ENCODE measurements at places on chromosomes 16 and 17.

GRCh38 chr16:85868495-85868894 is 30.5 kb upstream of the IRF8 start:
- no peak for DNase-seq

GRCh38 chr17:61996916-61997605 is 68.0 kb downstream of the MED13 start:
- no peak for DNase-seq

DNA sequence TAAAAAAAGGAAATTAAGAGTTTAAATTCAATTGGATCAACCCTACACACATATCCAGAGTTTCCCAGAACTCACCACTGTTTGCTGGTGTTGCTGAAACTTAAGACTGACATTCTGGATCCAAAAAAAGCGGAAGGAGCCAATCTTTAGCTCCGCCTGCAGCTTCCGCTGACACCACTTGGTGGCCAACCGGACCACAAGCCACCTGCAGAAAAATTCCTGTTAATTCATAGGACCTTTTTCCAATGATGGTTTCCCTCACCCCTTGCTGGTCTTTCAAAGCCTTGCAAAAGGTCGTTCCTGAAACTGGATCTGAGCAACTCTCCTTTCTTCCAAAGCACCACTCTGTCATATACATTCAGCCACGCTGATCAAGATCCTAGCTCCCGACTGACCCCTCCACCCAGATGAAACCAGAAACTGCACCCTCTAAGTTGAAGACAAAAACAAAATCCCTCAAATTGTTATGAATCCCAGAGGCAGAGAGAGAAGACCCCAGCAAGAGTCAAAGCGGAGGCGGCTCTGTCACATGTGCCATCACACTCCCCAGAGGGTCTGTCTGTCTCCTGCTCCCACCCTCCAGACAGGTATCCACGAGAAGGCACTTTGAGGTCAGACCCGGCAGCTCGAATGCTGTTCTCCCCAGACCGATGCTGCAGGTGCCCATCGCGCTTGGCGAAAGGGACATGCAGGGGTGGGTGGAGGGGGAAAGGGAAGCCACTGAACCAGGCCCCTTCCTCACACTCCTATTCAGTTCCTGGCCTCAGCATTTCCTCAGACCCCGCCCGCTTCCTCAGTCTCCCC is 773 bp downstream of the BLTP2 start:
- DNase-seq = peak; percentile 22

GRCh38 chr17:60392042-60392844 is at the start of gene USP32:
Gene USP32, minus strand, starts transcription at chr17:60392133. Its CDS starts 194 bp downstream, at chr17:60391939.
- DNase-seq = peak; percentile 99

DNA sequence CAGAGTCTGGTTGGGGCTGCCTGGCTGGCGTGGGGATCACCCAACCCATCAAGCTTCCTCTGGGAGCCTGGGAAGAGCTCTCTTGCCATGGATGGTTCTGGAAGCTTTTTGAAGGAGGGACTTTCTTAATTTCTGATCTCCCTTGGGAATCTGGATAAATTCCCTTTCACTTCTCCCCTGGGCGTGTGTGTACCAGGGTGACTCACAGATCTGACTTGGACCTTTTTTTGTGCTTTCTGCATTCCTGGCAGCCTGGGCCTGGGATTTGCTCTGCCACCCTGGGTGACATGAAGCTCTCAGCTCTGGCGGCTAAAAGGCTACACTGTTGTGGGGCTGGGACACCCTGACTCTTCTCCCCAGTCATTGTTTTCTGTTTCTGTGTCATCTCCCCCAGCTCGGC is 70.1 kb downstream of the ABCC1 start:
- DNase-seq = peak; percentile 41

DNA sequence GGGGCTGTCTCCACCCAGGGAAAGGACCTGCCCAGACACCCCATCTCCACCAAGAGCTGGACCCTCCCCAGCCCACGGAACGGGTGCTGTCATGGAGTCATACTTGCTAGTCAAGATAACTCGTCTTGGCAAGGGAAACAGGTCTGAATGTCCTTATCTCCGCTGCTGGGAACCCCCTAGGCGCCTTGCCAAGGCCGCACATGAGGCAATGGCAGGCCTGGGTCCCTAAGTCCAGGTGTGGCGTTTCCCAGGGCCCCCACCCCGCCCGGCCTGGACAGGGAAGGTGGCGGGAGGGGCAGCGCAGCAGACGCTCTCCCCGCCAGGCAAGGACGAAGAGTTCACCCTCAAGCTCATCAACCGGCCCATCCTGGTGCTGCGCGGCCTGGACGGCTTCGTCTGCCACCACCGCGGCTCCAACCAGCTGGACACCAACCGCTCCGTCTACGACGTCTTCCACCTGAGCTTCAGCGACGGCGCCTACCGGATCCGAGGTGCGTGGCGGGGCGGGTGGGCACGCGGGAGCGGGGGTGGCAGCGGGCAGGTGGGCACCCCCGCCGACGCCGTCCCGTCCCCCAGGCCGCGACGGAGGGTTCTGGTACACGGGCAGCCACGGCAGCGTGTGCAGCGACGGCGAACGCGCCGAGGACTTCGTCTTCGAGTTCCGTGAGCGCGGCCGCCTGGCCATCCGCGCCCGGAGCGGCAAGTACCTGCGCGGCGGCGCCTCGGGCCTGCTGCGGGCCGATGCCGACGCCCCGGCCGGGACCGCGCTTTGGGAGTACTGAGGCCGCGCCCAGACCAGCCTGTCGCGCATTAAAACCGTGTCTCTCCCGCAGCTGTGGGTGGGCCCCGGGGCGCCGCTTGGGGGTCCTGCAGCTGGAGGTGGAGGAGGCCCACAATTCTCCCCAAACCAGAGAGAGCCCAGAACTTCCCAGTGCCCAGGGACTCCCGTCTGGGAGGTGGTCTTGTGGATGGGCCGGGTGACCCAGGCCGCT is 8.4 kb downstream of the FSCN2 start:
- DNase-seq = no peak

DNA sequence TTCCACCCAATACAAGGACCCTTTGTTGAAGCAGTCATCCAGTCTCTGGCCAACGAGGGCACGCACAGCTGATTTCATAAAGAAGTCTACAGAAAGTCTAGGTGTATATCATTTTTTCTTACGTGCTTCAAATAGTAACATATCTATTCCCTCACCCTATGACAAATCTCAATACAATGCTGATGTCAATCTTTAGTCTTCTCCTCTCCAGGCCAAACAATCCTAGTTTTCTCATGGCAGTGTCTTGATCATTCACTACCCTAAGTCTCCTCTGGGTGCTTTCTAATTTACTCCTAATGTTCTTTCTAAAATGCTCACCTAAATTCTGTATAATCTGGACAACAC is 92.6 kb downstream of the CACNG1 start:
- DNase-seq = peak; percentile 45

DNA sequence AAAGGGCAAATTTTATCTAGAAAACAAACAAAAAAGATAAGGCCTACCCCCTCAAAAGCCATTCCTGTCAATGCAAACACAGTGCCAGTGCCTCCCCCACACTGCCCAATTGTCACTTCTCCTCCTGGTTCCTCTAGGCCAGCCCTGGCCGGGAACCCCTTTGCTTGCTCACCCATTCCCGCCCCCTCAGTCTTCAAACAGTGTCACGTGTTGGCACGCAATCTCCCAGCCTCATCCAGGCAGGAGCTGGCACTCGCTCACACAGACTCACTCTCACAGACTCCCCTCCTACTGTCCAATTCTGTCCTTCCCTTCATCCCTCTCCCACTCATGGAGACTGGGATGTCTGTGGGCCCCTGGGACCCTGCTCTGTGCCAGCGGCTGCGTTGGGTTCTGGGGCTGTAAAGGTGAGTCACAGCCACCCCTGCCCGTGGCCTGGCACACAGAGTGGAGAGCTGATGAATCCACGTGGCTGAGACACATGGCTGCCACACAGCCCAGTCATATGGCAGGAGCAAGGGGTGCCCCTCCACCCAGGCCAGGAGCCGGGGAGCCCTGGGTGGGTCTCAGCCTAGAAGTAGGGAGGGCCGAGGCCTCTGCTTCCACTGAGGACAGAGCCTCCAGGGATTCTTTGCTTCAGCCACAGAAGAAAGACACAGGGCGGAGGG is 54.8 kb downstream of the VAC14 start:
- peak; percentile 27 for DNase-seq

DNA sequence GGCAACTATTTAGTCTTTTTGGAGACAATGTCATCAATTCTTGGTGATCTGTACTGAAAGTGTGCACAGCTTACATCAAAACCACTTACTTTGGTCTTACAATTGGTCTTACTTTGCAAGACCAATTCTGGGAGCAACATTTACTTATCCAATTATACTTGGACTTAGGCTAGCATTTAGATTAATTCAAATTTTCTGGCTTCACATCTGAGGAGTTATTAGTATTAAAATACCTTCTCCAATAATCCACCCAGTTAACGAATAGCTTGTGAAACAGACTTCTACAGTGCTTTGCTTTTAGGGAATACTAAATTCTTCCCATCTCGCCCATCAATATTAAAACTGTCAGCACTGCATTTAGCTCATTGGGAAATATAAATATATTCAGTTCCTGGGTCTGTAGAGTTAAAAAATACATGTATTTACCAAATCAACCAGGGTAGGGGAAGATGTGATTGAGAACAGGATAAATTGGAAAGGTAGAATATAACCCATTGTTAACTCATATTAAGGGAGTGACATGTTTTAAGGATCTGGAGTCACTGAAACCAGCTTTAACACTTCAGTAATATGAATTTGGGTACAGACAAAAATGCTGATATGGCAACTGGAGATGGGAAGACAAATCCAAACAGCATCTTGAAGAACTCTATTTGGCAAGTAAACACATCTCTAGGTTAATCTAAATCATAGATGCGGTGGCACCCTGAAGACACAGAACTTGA is 9.2 kb upstream of the VEZF1 start:
- no peak for DNase-seq

DNA sequence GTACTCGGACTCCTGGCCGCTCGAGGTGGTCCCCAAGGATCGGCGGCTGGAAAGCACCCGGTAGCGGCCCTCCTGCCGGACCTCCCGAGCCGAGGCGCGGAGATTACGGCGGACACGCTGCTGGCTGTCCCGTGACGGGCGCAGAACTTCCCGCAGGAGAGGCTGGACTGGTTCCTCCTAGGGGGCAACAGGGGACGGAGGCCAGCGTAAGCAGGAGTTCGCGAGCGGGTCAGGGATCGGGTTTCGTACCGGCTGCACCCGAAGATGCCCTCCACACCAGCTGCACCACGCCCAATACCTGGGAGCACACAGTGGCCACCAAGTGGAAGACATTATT is 341 bp downstream of the SLC7A6OS start:
- DNase-seq = no peak

- no peak for DNase-seq
Measured at GRCh38 chr17:82912484-82913089, 72.8 kb upstream of the ZNF750 start.

DNA sequence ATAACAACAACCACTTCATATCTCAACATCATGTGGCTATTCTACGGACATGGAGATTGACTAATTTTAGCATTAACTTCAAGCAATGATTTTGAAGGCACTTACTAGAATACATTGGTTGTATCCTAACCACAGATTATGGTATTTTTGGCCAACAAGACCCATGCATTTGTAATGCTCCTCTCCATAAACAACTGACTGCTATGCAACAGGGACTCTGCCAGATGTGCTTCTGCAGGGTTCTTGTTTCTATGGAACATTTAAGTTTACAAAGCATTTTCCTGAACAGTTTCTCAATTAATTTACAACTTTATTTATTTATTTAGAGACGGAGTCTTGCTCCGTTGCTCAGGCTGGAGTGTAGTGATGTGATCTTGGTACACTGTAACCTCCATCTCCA is 178.0 kb downstream of the PARN start:
- no peak for DNase-seq

DNA sequence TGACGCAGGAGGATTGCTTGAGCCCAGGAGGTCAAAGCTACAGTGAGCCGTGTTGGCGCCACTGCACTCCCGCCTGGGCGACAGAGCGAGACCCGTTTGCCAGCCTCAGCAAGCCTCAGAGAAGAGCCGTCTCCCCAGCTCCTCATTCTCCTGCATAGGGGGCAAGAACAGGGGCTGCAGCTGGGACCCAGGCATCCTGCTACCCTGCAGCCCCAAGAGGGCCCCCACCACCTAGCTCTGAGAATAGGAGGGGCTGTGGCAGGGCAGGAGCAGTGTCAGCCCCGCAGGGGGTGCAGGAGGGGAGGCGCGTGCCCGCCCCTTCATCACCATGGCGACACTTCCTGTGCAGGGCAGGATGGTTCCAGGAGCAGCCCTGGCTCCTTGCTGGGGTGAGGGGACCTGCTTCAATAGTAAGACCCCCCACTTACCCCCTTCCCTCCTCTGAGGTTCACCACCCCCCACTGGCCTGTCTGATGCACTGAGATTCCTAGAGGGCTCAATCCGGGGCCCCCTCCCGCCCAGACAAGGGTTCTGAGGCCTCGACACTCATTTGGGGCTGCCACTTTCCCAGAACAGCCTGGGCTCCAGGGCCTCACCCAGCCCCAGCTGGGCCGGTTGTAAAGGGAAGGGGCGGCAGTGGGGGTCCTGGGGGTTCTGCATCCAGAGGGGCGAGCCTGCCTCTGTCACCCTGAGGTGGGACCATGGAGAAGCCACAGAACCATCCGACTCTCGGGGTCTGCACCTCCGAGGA is 20.2 kb downstream of the VASN start:
- no peak for DNase-seq

- DNase-seq = no peak
Measured at GRCh38 chr16:14196539-14196938, 125.4 kb downstream of the MRTFB start.

DNA sequence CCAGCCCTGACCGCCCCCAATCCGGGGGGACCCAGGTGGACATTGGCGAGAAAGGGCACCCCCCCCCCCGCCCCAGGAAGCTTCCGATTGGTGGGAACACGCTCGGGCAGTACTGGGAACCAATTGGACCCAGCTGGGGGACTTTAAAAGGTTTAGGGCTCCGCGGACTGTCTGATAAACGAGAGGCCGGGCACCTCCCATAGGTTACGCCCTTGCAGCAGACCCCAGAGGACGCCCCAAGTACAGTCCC is 245 bp downstream of the TMEM256 start:
- no peak for DNase-seq

DNA sequence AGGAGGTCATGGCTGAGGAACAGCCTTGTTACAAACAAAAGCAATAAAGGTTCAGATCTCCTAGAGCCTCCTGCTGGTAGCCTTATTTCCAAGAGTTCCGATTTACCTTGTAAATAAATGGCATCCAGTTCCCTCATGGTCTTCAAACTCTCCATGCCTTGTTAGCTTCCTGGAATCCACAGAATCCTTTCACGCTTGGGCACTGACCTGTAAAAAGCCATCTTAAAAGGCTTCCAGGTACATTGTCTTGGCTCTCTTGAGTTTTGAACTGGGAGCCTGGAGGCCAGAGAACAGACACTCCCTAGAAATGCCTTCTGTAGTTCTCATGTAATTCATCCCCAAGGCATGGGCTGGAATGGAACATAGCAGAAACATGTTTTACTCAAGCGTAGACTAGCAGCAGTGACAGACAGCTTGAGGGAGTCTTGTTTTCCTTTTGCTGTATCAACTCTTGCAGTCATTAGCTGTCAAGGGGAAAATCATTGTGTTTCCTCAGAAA is 207.9 kb downstream of the SNX29 start:
- DNase-seq = no peak

GRCh38 chr17:75854881-75855309 is 240 bp downstream of the WBP2 start:
- DNase-seq = no peak

- peak; percentile 83 for DNase-seq
Measured at GRCh38 chr17:48048384-48049126, 396 bp downstream of the NFE2L1 start.

- no peak for DNase-seq
Measured at GRCh38 chr16:56974549-56975300, 13.0 kb downstream of the CETP start.
